ENCODE measurements at places on chromosomes 11 and 22.

GRCh38 chr22:24128631-24129262, 52.5 kb upstream of the SUSD2 start:
- DNase-seq = no peak

DNA sequence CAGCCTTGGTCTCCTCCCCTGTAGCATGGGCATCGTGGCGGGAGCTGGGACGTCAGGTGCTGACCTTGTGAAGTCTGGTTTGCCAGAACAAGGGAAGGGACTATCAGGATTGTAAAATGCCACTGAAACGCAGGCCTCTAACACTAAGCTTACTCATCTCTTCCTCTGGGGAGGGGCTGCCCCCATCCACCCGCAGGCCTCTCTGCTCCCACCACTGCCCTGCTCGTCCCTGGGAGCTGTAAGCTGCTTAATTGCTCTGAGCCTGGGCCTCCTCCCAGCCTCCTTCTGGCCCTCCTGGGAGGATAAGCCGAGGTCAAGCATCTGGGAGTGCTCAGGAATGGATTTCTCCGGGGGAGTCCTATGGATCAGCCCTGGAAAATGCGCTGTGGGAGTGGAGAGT, 8.4 kb downstream of the SHISAL1 start:
- no peak for DNase-seq

DNA sequence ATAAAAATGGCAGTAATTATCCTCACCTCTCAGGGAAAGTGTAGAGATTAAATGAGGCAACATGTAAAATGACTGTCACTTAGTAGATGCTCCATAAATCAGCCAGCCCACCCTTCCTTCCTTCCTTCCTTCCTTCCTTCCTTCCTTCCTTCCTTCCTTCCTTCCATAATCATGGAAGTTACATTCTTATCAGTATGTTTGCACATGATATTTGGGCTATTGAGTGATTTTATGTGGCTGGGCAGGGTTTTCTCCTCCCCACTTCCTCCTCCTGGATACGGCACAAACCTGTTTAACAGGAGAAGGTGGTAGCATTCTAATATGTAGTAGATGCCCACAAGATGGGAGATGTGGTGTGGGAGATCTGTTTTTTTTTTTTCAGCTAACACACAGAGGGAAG, 11.9 kb downstream of the LYVE1 start:
- DNase-seq = no peak

GRCh38 chr11:91265946-91266345, 958.7 kb upstream of the FAT3 start:
- DNase-seq = no peak

- DNase-seq = no peak
Observed at GRCh38 chr11:108945341-108945740, 280.5 kb downstream of the DDX10 start.

DNA sequence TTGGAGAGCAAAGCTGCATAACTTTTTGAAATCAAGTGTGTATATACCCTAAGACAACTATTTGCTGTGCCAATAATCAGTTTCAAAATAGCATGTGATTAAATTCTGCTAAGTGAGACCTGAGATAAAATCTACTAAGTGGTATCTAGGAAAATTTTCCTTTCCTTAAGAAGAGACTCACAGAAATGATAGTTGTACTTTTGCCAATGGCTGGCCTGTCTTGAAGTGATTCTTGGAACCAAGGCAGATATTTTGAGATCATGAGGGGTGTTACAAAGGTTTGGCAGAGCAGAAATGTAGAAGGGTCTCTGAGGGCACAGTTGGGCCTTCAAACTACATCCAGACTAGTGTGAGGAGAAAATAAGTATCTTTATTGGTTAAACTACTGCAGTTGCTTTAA, 902.6 kb upstream of the TENM4 start:
- DNase-seq = no peak

- DNase-seq = peak; percentile 33
Observed at GRCh38 chr22:36160499-36160942, at the start of gene APOL3. Gene APOL3 (minus strand): TSS chr22:36160755. CDS start chr22:36149055, 11,700 bp downstream.

- no peak for DNase-seq
Observed at GRCh38 chr22:36893262-36893661, 20.2 kb upstream of the CSF2RB start.

- no peak for DNase-seq
Observed at GRCh38 chr22:35174401-35175038, 82.8 kb upstream of the HMGXB4 start.

- DNase-seq = no peak
Observed at GRCh38 chr11:121755191-121755590, 302.4 kb upstream of the SORL1-AS1 start.

GRCh38 chr11:31246451-31247165, 122.9 kb downstream of the DCDC1 start:
- no peak for DNase-seq

- no peak for DNase-seq
Observed at GRCh38 chr22:19970479-19971275, 29.1 kb upstream of the TXNRD2 start.

DNA sequence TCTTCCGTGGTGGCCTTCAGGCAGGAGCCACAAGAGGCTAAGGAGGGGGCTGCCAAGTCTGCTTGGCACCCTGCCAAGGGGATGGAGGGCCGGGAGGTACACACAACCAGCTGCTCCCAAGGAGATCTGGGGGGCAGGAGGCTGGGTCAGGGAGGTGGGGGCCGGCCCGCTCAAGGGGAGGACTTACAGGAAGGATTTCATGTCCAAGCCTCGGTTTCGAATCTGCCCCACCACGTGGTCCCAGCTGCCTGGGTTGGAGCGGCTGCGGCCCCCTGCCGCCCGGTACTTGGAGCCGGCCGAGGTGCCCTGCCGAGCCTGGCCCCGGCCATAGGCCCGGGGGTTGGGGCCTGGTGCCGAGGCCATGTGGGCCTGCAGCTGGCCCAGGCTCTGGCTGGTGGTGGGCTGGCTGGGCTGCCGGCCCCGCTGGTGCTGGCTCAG, 33.5 kb downstream of the LRRC10B start:
- DNase-seq = no peak

GRCh38 chr22:23529166-23530103, 50.7 kb downstream of the IGLL1 start:
- DNase-seq = no peak

DNA sequence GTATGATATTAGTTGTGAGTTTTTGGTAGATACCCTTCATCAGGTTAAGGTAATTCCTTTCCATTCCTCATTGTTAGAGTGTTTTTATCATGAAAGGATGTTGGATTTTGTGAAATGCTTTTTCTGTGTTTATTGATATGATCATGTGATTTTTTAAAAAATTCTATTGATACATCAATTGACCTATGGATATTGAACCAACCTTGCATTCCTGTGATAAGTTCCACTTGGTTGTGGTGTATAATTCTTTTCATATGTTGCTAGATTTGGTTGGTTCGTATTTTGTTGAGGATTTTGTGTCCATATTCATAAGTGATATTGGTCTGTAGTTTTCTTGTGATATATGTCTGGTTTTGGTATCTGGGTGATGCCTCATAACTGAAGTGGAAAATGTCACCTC, 6.7 kb downstream of the ANKRD13D start:
- no peak for DNase-seq

DNA sequence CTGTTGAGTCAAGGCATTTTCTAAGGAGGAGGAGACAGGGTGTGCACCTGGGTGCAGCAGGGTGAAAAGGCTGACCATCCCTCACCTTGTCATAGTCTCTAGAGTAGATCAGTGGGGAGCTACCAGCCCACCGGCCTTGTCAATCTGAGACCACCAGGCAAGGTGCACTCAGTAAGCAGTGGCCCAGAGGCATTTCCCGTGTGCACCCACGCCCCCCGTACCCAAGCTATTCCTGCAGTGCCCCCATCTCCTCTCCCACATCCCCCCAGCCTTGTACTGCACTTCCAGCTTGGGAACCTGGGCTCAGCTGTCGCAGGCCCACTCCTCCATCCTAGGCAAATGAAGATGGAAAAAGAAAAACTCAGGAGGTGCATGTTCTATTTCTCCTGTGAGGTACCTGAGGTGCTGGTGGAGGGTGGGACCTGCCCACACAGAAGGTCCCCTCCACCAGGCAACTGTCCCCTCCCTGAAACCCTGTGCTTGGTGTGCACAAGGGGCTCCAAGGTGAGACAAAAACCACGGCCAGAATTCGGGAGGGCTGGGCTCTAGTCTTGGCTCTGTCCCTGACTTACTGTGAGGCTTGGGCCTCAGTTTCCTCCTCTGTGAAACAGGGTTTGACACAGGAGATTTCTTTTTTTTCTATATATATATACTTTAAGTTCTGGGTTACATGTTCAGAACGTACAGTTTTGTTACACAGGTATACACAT, 8.4 kb downstream of the P2RY2 start:
- no peak for DNase-seq

- DNase-seq = no peak
Observed at GRCh38 chr11:95575517-95575916, 214.1 kb downstream of the FAM76B start.

GRCh38 chr11:111176603-111177002, 68.9 kb upstream of the POU2AF2 start:
- DNase-seq = no peak

- DNase-seq = no peak
Observed at GRCh38 chr11:92380882-92381281, 156.3 kb downstream of the FAT3 start.

DNA sequence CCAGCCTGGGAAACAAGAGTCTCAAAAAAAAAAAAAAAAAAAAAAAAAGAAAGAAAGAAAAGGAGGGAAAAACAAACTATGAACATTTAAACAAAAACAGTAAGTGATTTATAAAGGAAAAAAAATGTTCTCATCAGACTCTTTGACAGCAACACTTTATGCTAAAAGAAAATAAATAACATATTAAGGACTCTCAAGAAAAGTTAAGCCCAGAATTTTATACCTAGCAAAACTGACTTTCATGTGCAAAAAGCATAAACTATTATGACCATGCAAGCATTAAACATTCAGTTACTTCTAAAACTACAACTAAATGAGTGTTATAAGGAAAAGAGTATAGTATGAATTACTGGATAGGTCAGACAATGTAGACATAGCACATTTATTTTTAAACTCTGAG, 68.4 kb downstream of the FBLN1 start:
- no peak for DNase-seq
